ENCODE measurements at places on chromosomes 11 and 22. TPM values are rescaled to one million over a fixed set of nuclear protein-coding genes. Genes with fewer than 3 reads are reported as not detected.

The OR51T1 gene
- not detected for total RNA-seq

DNA sequence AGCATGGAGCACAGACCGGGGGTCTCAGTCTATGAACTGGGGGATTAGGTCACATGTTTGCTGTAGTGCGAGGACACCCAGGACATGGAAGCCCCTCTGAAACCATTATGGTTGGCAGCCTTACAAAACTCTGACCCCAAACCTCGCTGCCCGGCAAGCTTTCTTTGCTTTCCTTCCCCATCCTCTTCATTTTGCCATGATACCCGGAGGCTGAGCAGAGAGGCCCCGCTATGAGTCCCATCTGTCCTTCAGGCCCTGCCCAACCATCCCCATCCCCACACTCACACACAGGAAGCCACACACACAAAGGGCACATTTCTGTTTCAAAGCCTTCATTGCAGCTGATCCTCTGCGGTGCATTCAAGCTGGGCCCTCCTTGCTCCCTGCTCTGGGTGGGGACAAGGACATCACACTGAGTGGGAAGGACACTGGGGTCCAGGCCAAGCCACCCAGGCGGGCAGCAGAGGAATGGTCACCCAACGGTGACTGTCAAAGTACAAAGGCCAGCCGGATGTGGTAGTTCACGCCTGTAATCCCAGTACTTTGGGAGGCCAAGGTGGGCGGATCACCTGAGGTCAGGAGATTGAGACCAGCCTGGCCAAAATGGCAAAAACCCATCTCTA, 176.5 kb downstream of the CTTN start:
- H3K36me3 ChIP-seq: no peaks in the 10 kb centered on the region
- DNase-seq: peak; percentile 40
- H3K27ac ChIP-seq: no peak overlapping the region
- H3K27me3 ChIP-seq: no peaks in the 10 kb centered on the region
- H3K4me3 ChIP-seq: no peak overlapping the region

GRCh38 chr11:72069200-72069599, 11.1 kb downstream of the NUMA1 start:
- peaks cover 24% of the 10 kb centered on the region for H3K4me1 ChIP-seq
- H3K4me3 ChIP-seq: no peak overlapping the region
- no peaks in the 10 kb centered on the region for H3K27me3 ChIP-seq
- peaks cover 10% of the 10 kb centered on the region for H3K36me3 ChIP-seq

GRCh38 chr22:36566720-36567119, 37.8 kb upstream of the EIF3D start:
- H3K27me3 ChIP-seq: peaks cover 12% of the 10 kb centered on the region
- no peak overlapping the region for H3K27ac ChIP-seq
- no peaks in the 10 kb centered on the region for H3K4me1 ChIP-seq
- no peaks in the 10 kb centered on the region for H3K36me3 ChIP-seq
- no peak for DNase-seq

DNA sequence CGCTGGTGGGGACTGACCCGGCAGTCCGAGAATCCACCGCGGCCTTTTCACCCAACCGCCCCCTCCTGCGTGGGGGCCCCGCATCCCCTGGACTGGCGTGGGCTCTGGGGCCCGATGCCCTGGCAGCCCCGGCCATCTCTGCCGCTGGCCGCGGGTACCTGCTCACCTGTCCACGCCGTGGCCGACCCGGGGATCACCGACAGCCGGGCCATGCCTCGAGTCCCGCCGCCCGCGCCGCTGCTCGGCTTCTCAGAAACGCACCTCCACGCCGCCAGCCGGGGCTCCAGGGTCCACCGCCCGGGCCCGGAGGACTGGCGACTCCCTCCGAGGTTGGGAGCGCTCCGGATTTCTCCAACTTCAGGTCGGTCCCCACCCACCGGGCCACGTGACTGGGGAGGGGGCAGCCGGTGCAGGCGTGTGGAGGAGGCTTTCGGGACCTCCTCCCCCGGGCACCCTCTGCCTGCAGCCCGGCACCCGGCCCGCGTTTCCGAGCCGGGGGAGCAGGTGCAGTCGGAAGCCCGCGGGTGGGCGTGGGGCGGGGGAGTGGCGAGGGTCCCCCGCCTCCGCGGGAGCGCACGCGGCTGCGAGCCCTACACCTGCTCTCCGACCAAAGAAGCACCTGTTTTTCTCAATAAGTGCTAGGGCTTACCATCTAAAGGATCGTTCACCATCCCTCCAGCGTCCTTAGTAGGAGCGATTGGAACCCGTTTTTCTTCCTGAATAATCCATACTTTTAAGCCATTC, 554 bp upstream of the NRIP3 start:
- no peak overlapping the region for H3K27ac ChIP-seq
- DNase-seq: peak; percentile 83
- H3K27me3 ChIP-seq: peaks cover 23% of the 10 kb centered on the region
- peaks cover 33% of the 10 kb centered on the region for H3K4me1 ChIP-seq

DNA sequence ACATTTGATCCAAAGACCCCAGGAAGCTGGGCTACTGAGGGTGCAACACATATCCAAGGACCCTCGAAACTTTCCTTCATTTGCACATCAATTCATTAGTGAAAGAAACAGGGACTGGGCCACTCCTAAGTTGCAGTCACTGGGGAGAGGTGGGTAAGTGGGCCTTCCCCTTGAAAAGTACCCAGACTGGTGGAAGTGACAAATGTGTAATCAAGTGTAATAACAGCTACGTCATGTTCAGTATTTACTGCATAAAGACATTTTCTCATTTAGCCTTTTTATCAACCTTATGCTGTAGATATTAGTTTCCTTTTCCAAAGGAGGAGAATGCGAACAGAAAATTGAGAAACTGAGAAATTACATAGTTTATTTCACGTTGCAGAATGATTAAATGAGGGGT, 101.9 kb upstream of the OLFML1 start:
- H3K36me3 ChIP-seq: no peaks in the 10 kb centered on the region
- H3K4me3 ChIP-seq: no peak overlapping the region
- no peak for DNase-seq
- H3K4me1 ChIP-seq: no peaks in the 10 kb centered on the region
- H3K27me3 ChIP-seq: no peaks in the 10 kb centered on the region

DNA sequence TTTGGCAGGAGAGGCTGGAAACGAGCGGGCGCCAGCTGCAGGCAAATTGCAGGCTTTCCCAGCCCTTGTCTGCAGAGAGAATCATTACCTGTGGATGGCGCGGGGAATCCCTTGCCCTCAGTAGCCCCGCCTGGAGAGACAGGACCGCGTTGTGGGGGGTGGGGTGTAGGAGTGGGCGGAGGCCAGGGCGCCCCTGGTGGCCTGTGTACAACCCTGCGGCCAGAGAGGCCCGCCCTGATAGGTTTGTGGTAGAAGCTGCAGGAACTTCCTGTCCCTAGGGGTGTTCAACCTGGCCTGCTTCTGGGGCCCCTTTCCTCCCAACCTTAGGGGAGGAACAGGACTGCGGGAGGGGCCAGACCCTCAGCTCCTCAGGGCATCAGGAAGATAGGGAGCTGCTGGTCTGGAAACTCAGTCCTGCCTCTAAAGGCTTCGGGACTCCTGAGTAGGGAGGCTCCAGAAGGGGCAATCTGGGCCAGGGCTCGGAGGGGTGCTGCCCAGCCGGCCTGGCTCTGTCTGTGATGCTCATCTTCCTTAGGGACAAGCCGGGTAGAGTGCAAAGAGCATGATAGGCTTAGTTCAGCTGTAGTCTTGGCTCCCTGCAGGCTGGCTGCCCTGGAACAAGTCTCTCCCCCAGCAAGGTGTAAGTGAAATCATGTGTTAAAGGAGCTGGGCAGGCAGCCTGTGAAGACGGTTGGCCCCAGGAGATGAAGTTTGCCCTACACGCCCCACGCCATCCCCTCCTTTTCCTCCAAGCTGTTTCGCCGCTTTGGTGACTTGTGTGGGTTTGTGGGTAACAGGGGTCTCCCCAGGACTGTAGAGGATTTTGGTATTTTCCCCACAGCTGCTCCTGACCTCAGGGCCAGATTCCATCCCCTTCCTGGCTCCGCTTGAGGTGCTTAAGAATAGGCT, 24.1 kb upstream of the SUSD2 start:
- H3K27ac ChIP-seq: peak overlapping the region; percentile 92
- peaks cover 3% of the 10 kb centered on the region for H3K36me3 ChIP-seq
- no peaks in the 10 kb centered on the region for H3K27me3 ChIP-seq
- peak overlapping the region; percentile 83 for H3K4me3 ChIP-seq

DNA sequence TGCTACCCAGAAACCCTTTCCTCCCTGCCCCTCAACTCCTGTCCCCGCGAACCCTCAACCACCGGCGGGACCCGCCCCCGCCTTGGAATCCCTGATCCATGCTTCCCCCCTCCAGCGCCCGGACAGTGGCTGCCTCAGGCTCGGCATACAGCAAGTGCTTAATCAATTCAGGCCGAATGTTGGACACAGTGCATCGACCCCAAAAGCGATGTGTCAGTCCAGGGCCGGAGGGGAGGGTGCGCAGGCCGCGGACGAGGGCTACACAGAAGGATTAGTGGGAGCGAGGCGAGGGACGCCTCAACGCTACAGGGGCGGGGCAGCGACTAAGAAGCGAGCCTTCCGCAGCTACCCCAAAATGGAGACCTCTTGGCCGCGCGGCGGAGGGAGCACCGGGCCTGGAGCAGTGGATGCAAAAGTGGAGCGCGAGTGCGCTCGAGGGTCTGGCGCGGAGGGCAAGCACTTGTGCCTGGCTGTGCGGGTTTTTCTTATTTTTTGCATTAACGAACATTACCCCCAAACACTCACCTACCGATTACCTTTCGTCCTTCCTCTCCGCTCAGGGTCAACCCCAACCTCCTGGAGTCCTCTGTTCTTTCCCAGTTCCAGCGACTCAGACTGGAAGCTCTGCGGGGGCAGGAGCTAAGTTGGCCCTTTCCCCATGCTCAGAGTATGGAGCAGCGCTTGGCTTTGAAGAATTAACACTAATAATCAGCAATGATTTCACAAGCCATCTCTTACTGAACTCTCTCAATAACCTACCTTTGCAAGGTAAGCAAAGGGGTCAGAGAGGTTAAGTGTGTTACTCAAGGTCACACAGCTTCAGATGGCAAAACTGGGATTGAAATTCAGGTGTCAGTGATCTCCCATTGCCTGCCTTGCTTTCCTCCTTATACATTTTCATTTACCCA, 30.0 kb upstream of the WNT11 start:
- H3K27me3 ChIP-seq: no peaks in the 10 kb centered on the region
- peaks cover 13% of the 10 kb centered on the region for H3K4me1 ChIP-seq
- H3K36me3 ChIP-seq: no peaks in the 10 kb centered on the region
- peak; percentile 89 for DNase-seq
- H3K27ac ChIP-seq: peak overlapping the region; percentile 86

DNA sequence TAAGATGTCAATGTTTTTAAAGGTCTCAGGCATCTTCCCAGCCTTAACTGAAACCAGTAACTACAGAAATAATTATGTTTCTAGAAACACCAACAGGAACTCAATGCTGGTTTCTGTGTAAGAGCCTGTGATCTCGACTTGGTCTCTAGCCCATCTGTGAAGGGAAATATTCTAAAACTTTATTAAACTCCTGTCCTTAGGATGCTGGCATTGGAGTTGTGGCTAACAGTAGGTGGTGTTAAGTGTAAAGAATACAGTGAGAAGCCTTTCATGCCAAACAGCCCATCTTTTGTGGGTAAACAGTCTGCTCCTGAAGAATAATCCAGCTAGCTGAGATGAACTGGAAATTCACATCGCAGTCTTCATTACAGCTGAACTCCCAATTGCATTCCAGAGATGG, 133.2 kb downstream of the ADAMTS15 start:
- no peaks in the 10 kb centered on the region for H3K27me3 ChIP-seq
- no peak overlapping the region for H3K4me3 ChIP-seq
- H3K36me3 ChIP-seq: no peaks in the 10 kb centered on the region
- H3K27ac ChIP-seq: no peak overlapping the region

DNA sequence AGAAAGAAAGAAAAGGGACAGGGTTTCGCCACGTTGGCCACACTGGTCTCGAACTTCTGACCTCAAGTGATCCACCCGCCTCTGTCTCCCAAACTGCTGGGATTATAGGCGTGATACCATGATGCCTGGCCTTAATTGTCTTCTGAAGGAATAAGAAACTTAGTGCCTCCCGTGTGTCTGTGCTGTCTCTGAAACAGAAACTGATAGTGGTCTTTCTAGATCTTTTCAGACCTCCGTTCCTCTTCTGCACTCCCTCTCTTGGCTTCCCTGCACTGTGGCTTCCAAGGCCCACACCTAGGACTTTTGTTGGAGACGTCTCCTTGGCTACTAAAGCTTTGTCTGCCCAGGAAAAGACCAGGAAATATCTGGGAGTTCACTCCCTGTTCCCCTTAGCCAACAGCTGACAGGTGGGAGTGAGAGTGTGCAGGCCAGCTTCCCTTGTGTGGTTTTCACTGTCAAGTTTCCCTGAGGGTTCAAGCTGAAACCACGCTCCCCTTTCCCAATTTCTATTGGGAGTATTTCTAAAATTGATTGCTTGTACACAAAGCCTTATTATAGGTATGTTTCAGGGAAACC, 10.1 kb upstream of the HTR3B start:
- no peaks in the 10 kb centered on the region for H3K36me3 ChIP-seq
- no peak for DNase-seq
- H3K4me3 ChIP-seq: no peak overlapping the region
- no peak overlapping the region for H3K27ac ChIP-seq

DNA sequence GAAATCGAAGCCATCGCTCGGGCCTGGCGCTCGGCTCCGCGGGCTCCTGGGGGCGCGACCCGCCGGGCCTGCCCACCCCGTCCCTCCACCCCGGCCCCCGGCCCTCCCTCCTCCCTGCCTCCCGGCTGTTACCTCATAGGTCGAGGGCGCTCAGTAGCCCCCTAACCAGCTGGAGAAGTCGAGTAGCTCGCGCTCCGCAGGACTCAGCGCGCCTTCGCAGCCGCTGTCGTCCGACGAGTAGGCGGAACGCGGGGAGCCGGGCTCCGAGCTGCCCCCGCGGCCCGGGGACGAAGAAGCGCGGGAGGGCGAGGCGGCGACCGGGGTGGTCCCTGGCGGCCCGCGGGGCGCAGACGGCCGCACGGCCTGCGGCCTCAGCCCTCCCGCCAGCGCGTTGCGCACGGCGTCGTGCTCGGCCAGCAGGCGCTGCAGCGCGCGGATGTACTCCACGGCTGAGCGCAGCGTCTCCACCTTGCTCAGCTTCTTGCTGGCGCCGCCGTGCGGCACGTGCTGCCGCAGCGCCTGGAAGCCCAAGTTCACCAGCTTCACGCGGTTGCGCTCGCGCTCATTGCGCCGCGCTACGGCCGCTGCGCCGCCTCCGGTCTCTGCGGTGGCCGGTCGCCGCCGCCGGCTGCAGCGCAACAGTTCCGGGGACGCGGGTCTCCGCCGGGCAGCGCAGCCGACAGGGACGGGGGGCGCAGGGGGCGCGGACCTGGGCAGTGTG, 627 bp downstream of the ASCL2 start:
- H3K4me1 ChIP-seq: peaks cover 57% of the 10 kb centered on the region
- peaks cover 41% of the 10 kb centered on the region for H3K27me3 ChIP-seq
- H3K27ac ChIP-seq: peak overlapping the region; percentile 72
- DNase-seq: peak; percentile 90
- peak overlapping the region; percentile 74 for H3K4me3 ChIP-seq
- no peaks in the 10 kb centered on the region for H3K36me3 ChIP-seq

DNA sequence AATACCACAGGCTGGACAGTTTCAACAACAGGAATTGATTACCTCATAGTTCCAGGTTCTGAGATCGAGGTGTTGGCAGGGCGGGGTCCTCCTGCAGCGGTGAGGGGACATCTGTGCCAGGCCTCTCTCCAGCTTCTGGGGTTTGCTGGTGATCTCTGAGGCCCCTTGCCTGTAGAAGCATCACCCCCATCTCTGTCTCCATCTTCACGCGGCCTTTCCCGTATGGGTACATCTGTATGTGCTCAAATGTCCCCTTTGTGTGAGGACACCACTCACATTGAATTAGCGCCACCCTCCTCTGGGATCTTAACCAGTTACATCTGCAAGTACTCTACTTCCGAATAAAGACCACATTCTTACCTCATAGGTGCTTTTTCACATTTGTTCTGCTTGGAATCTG, 1029.9 kb downstream of the BRD1 start:
- peaks cover 17% of the 10 kb centered on the region for H3K27me3 ChIP-seq
- no peaks in the 10 kb centered on the region for H3K4me1 ChIP-seq
- no peaks in the 10 kb centered on the region for H3K36me3 ChIP-seq
- DNase-seq: no peak
- no peak overlapping the region for H3K27ac ChIP-seq

Data from spleen (tissue), 13 donors.